Stimulated activated CD8-positive, alpha-beta memory T cell treated with anti-CD3 and anti-CD28 coated beads, Interleukin-7, amount 100 ng/mL, for 1 hour (primary cell): ENCODE measurements at places on chromosomes 1 and 21.

DNA sequence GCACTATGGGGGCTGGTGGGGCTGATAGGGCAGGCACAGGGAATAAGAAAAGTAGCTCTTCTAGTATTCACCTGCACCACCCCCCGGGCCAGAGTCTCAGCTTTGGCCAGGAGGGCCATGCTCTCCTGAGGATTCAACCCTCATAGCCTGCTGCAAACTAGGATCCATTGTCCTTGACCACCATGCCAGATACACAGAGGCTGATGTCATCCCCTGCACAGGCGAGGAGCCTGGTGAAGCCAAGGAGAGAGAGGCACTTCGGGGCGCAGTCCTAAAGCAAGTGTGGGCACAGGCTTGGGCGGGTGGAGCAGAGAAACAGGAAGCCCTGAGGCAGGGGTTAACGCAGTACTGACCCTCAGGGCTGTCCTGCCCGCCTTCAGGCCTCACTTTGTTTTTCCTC lies 29.5 kb downstream of the TMEM53 start:
- no peak for DNase-seq

DNA sequence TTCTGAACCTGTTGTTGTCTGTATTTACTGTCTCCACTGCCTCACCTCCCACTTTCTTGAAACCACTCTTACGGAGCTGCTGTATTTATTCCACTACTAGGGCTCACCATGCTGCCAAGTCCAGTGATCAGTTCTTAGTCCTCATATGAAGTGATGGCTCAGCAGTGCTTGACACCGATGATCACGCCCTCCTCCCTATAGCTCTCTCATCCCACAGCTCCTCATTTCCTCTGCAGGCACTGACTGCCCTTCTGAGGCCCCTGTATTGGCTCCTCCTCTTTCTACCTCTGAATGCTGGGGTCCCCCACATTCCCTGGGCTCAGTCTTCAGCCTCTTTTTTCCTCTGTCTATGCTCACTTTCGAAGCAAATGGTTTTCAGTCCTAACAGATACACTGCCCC lies 3.4 kb downstream of the CLCA1 start:
- DNase-seq, result no peak

DNA sequence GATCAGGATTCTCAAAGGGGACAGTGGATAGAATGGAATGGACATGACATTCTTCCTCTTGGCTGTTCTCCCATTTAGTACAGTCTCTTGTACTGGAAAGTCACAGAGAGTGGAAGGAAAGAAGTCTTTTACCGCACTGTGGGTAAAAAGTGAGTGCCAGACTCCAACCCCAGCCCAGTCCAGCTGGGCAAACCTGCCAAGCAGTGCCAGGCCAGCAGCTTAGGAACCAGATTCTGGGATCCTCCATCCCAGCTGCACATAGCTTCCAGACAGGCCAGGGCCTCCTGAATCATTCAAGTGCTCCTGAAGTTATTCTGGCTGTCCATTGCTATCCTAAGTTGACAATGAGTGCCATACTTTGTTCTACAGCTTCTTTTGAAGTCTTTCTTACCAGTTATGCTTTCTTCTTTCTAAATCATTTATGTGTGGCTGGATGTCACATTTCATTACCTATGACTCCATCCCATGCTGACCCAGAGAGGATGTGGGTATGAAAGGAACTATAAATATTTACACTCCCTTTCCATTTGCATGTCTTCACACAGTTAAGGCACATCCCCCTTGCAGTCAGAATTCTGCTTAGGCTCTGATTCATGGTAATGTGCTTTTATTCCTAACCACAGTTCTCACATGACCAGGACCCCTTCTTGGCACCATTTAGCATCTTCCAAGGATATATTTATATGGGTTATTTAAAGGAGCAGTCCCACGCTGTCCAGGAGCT lies 88.9 kb downstream of the AK5 start:
- DNase-seq, result no peak

GRCh38 chr1:206041640-206042039 lies 11.3 kb upstream of the RHEX start:
- no peak for DNase-seq

DNA sequence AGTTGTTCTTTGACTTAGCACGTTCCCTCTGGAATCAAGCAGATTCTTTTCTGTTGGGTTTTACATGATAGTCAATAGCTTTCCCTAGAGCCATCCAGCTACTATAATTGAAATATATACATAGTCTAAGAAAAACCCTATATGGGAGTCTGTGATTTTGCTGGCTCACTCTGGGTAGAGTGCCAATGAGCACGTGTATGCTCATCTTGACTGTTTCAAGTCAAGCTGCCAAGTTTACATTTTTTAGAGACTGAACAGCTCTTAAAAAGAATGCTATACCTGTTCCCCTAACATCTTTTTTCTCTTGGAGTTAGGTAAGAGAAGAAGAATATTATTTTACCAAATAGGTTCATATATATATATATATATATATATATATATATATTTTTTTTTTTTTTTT lies 182.8 kb upstream of the NRIP1 start:
- DNase-seq, result no peak

- DNase-seq, result no peak
These were observed at the start of gene KRTAP19-1 for GRCh38 chr21:30480145-30480544. Gene KRTAP19-1 (minus strand): TSS chr21:30480367. CDS start chr21:30480317, 50 bp downstream.

DNA sequence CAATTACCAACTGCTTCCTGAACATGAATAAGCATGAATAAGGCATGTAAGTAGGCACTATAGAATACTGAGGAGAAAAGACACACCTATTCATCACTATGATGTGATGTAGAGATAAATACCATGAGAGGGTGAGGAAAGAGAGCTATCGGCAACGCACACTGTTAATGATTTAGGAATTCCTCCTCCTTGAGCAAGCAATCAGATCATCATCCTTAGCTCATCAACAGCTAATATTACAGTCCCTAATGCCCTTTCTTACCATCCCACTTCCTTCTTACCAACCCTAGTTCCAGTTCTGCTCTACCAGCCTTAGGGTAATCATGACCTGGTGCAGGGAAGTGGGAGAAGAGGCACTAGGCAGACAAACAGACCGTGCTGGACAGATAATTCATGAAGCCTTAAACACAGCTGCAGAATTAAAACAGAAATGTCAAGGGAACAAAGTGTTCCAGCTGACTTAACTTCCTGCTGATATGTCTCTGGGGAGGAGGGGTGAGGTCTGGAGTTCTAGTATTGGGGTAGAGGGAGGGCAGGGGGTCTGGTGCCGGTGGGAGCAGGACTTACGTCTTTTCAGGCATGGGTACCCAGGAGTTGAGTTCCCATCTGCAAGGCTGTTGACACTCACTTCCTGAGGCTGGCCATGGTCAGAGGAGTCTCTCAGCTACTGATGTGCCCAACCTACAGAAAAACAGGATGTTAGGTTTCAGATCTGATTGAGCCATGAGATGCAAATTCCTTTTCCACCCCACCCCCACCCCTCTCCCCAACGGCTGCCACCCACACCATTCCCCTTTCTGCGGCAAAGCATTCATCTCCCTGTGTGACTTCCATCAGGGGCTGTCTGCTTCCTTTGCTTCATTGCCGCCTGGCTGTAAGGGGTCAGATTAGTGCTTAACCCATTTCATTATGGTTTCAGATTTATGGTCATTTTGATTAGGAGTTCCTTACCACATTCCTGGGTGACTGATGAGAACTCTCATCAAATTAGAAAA lies 12.6 kb upstream of the RCSD1 start:
- no peak for DNase-seq

DNA sequence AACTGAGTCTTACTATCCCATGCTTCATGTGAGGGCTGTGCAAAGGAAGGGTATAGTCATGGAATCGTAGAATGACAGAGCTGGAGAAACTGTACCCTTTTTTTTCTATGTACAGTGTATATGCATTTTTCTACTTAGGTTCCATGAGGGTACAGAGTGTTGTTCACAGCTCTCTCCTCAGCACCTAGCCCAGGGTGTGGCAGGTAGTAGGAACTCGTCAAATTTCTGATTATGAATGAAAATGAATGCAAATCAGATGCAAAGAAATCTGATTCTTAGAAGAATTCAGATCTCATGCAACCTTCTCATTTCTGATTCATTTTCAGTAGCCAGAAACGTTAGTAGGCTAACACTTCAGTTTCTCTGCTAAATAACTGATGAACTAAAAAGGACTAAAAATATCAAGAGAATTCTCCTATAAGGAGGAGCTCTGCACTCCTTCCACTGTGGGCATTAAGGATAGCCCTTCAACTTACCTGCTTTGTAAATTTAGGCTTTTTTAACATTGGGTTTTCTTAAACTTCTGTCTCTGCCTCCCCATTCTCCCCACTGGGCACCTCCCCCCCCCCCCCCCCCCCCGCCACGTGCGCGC lies 18.0 kb upstream of the HHAT start:
- no peak for DNase-seq

GRCh38 chr1:47785561-47786271 lies 211.5 kb downstream of the TRABD2B start:
- no peak for DNase-seq

DNA sequence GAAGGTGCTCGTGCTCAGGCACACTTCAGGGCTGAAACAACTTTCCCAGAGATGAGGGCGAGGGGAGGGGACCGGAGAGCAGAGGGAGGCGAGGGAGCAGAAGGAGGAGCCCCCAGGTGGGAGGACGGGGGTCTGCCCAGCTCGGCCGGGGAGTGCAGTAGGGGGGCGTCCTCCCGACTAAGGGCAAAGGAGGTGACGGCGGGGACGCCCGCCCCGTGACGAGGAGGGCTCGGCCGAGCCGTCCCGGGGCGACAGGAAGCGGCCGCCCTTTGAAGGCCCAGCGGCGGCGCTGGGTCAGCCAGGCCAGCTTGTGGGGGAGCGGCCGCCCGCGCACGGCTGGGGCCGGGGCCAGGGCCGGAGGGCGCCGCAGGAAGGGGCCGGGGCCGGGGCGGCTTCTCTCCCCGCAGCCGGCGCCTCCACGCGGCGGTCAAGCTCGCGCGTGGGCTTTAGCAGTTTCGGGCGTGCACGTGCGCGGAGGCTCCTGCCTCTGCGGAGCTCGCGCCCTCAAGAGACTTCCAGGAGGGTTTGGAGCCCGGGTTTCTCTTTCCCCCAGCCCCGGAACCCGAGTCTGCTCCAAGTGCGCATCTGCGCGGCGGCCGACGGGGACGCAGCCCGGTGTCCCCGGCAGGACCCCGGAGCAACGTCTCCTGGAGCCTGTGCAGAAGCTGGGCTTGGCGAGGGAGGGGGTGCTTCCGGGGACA lies 100.8 kb upstream of the SLC45A1 start:
- no peak for DNase-seq

- DNase-seq, result no peak
These were observed 42.5 kb upstream of the DISC1 start for GRCh38 chr1:231584117-231584516.

GRCh38 chr1:204641455-204641854 lies 44.1 kb downstream of the LRRN2 start:
- no peak for DNase-seq

GRCh38 chr1:242641461-242641860 lies 117.0 kb upstream of the PLD5 start:
- no peak for DNase-seq

- no peak for DNase-seq
These were observed 40.3 kb downstream of the NPHP4 start for GRCh38 chr1:5951846-5952410.

GRCh38 chr1:3213730-3214129 lies 144.7 kb downstream of the PRDM16 start:
- DNase-seq, result no peak

DNA sequence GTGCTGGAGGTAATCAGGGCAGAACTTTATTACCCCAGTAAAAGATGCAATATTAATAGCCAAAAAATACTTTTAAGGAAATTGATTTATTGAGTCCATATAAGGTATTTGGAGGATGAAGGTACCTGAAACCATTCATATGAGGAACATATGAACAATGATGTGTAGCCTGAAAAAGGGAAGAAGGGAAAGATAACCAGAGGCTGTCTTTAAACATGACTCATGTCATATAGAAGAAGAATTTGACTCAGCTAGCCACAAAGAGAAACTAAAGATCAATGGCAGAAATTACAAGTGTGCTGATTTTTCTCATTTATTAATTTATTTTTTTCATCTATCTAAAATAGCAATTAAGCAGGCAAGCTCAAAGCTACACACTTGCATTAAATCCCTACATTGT lies 136.2 kb upstream of the DUSP10 start:
- DNase-seq, result no peak

GRCh38 chr1:31705080-31705866 lies 1.5 kb upstream of the COL16A1 start:
- DNase-seq, result peak; percentile 41

DNA sequence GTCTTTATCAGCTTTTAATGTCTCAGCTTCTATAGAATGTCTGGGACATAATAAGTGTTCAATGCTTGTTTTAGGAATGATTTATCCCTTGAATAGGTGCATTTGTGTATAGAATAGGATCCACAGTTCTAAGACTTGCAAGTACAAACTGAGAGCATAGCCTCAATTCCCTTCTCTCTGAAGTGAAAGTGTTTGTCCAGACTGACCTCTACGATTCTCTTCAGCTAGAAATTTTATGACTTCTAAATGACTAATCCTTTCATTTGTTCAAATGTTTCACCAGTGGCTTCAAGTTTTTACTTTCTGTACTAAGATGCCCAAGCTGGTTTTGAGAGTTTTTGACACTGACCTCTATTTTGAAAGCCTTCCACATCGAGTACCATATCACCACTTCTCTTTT lies 608.2 kb upstream of the ADGRL4 start:
- DNase-seq, result no peak

DNA sequence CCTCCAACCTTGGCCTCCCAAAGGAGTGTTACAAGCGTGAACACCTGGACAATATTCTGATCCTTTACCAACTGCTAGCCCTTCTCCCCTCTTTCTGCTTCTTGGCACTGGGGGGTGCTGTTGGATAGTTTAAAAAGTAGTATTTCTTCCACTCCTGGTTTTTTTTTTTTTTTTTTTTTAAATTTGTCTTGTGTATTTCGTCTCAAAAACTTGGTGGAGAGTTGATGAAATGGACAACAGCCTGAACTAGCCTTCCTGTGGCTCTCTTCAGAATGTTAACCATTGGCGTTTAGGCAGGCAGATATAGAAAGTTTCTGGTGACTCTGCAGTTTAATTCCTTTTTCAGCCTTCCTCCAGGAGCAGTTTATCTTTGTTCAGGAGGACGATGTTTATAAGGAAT lies 69.7 kb upstream of the USP24 start:
- DNase-seq, result no peak

- no peak for DNase-seq
These were observed 107.4 kb upstream of the ZBTB40 start for GRCh38 chr1:22344329-22344630.

DNA sequence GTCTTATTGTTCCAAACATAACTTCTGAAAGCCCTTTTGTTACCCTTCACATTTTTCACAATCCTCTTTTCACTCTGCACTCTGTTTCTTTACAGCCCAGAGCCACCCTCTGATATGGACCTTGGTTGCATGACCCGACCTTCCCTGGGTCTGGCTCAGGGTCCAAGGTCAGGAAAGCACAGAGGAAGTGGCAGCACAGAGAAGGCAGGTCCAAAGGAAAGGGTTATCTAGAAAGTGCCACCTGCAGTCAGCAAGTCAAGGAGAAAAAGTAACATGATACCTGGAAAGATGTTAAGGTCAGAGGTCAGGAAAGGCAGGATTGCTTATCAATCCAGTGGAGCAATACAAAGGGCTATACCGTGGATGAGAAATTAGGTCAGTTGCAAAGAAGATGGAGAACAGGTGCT lies 18.4 kb downstream of the BCAR3 start:
- DNase-seq, result no peak

GRCh38 chr1:215844266-215844665 lies 277.2 kb downstream of the KCTD3 start:
- no peak for DNase-seq

- DNase-seq, result no peak
These were observed 43.9 kb upstream of the ITPKB start for GRCh38 chr1:226782845-226783601.

- no peak for DNase-seq
These were observed 199.3 kb downstream of the DSCAM start for GRCh38 chr21:40647706-40648105.

- no peak for DNase-seq
These were observed 191.7 kb downstream of the GIPC2 start for GRCh38 chr1:78237364-78237916.
